ENCODE measurements at places on chromosomes 5 and 9. TPM values are rescaled to one million over a fixed set of nuclear protein-coding genes. Genes with fewer than 3 reads are reported as not detected.

GRCh38 chr9:118455259-118455658 lies 751.1 kb downstream of the TLR4 start:
- H3K4me1 ChIP-seq, result no peaks in the 10 kb centered on the region
- no peak overlapping the region for H3K27ac ChIP-seq
- no peak for DNase-seq
- H3K36me3 ChIP-seq, result no peaks in the 10 kb centered on the region
- H3K27me3 ChIP-seq, result no peaks in the 10 kb centered on the region
- no peak overlapping the region for H3K4me3 ChIP-seq

DNA sequence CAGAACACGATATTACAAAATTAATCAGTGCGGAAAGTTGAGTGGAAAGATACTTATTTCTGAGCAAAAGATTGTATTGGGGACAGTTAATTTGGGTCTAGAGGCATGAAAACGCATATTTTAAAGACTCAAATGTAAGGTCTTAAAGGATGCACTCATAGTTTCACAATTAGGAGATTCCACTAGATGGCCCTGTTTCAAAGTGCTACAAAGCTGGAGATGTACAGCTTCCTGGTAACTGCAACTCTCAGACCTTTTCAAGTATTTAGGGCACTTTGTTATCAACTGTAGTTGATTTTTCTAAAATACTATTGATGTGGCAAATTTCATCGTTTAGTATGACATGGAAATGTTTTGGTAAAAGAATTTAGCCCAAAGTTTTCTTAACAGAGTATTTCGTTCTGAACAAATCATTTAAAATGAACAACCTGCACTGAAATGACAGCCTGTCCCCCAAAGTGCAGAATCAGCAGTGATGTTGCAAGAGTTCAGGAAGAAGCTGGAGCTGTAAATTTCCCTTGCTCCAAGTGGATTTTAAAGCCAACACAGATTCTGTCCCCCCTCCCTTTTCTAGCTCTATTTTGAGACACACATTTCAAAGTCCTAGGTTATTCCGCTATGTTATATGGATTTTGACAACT lies 16.2 kb upstream of the NDUFB6 start:
- no peak overlapping the region for H3K27ac ChIP-seq
- DNase-seq, result peak; percentile 25
- H3K4me3 ChIP-seq, result no peak overlapping the region
- H3K4me1 ChIP-seq, result no peaks in the 10 kb centered on the region
- H3K27me3 ChIP-seq, result no peaks in the 10 kb centered on the region

- no peaks in the 10 kb centered on the region for H3K4me1 ChIP-seq
- H3K4me3 ChIP-seq, result no peak overlapping the region
- no peak overlapping the region for H3K27ac ChIP-seq
- no peaks in the 10 kb centered on the region for H3K36me3 ChIP-seq
Measured at GRCh38 chr5:81835814-81836367, 85.0 kb upstream of the SSBP2 start.

- H3K4me1 ChIP-seq, result no peaks in the 10 kb centered on the region
- H3K36me3 ChIP-seq, result no peaks in the 10 kb centered on the region
- H3K27me3 ChIP-seq, result no peaks in the 10 kb centered on the region
- DNase-seq, result no peak
Measured at GRCh38 chr5:41127967-41128690, 57.0 kb upstream of the MROH2B start.

DNA sequence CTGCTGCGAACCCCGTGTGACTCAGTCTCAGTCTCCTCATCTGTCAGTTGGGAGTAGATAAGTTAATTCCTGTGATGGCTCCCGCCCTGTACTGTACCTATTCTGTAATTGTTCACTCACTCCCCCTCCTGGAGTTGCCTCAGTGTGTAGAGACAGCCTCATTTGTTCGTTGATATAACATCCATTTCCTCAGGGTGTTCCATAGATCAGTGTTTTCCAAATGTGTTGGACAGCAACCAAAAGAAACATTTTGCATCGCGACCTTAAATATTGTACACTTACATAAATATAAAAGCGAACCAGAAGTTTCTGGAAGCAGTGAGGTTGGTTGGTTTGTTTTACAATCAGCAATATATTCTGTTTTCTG lies 698 bp downstream of the NFX1 start:
- H3K36me3 ChIP-seq, result peaks cover 13% of the 10 kb centered on the region
- H3K27ac ChIP-seq, result peak overlapping the region; percentile 98
- H3K27me3 ChIP-seq, result no peaks in the 10 kb centered on the region
- H3K4me1 ChIP-seq, result peaks cover 67% of the 10 kb centered on the region
- no peak for DNase-seq

GRCh38 chr5:128213340-128213739 lies 129.8 kb downstream of the SLC12A2 start:
- H3K4me1 ChIP-seq, result no peaks in the 10 kb centered on the region
- no peaks in the 10 kb centered on the region for H3K27me3 ChIP-seq
- no peaks in the 10 kb centered on the region for H3K36me3 ChIP-seq
- DNase-seq, result peak; percentile 33

- DNase-seq, result no peak
- no peaks in the 10 kb centered on the region for H3K36me3 ChIP-seq
- H3K4me3 ChIP-seq, result no peak overlapping the region
- no peak overlapping the region for H3K27ac ChIP-seq
- H3K27me3 ChIP-seq, result no peaks in the 10 kb centered on the region
Measured at GRCh38 chr5:180096616-180097015, 25.1 kb upstream of the RNF130 start.

DNA sequence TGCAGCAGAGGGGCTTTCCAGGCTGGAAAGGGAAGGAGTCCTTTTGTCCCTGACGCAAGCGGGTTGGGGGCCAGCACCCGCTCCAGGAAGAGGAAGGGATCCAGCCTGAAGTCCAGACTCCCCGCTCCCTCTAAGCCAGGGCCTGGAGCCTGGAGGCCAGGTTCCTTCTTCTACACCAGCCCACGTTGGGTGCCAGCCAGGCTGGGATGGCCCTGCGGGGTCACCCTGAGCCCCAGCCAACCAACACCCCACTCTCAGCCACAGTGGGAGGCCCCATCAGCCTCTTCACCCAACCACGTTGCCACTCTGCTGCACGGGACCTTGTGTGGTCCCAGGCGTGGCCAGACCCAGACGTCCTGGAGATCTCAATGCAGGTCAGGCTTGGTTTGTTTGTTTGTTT lies 970 bp upstream of the FUT7 start:
- H3K27me3 ChIP-seq, result no peaks in the 10 kb centered on the region
- peak overlapping the region; percentile 53 for H3K27ac ChIP-seq
- no peaks in the 10 kb centered on the region for H3K36me3 ChIP-seq
- no peak for DNase-seq

The CCDC180 gene
- polyA plus RNA-seq, result not detected

- H3K27ac ChIP-seq, result peak overlapping the region; percentile 96
- no peaks in the 10 kb centered on the region for H3K27me3 ChIP-seq
- H3K4me1 ChIP-seq, result peaks cover 88% of the 10 kb centered on the region
- DNase-seq, result no peak
- H3K4me3 ChIP-seq, result no peak overlapping the region
- H3K36me3 ChIP-seq, result peaks cover 10% of the 10 kb centered on the region
Measured at GRCh38 chr9:35660966-35661415, 2.9 kb downstream of the CCDC107 start.

DNA sequence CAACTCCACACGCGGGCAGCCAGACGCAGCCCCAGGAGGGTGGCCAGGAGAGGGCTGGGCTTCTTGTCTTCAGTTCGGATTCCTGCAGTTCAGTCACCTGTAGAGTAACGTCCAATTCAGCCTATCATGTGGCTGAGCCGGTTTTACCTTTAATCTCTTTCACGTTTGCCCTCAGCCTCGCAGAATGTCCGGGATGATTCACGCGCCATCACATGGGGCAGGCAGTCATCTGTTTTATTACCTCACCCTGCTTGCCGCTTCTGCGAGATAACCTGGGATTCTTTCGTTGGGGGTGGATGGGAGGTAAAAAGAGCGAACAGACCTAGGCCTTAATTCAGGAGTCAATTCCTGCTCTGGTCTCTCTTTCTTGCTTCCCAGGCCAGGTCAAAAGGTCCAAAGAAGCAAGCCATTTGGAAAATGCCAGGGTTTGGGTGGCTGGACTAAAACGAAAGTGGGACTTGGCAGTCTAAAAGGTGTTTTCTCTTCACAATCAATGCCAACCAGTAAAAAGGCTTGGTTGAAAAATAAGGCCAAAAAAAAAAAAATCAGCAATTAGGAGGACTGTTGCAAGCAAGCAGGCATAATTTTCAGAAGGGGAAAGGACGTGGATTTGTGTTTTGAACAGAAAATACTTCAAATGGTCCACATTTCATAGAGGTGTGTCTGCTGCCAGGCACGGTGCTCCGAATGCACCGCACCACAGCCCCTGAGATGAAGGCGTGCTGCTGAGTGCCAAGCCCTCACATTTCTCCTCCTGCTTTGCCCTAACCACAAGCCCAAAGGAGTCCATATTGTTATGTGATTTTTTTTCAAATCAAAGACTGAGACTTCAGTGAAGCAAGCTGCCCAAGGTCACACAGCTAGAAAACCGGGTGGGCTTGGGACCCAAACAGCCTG lies 2.8 kb upstream of the WWC1 start:
- H3K4me3 ChIP-seq, result no peak overlapping the region
- peaks cover 15% of the 10 kb centered on the region for H3K4me1 ChIP-seq
- DNase-seq, result no peak
- no peaks in the 10 kb centered on the region for H3K36me3 ChIP-seq
- no peak overlapping the region for H3K27ac ChIP-seq

The SOWAHA gene
- polyA plus RNA-seq, result 0.06 TPM

DNA sequence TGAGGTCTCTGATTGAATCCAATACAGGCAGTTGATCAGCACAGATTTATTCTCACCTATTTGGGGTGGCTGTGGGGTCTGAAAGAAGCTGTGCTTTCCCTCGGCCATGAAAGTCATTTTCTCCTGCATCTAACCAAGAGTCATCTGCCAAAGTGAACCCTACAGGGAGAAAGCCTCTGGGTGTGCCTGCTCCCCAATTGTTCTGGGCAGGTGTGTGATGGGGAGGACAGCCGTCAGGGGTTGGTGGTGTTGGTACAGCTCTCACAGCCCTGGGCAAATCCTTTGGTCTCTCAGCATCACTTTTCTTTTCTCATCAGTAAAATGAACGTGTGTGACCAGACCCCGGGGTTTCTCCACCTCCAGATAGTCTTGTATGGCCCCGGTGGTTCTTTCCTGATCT lies 2.5 kb downstream of the PHF2 start:
- DNase-seq, result no peak
- no peaks in the 10 kb centered on the region for H3K27me3 ChIP-seq
- no peak overlapping the region for H3K27ac ChIP-seq
- no peaks in the 10 kb centered on the region for H3K36me3 ChIP-seq
- no peak overlapping the region for H3K4me3 ChIP-seq

The NLN gene
- polyA plus RNA-seq, result 3.5 TPM

The MLANA gene
- not detected for polyA plus RNA-seq

The CDH6 gene
- not detected for polyA plus RNA-seq

- H3K27ac ChIP-seq, result no peak overlapping the region
- DNase-seq, result no peak
- no peaks in the 10 kb centered on the region for H3K36me3 ChIP-seq
- H3K4me3 ChIP-seq, result no peak overlapping the region
- no peaks in the 10 kb centered on the region for H3K4me1 ChIP-seq
- no peaks in the 10 kb centered on the region for H3K27me3 ChIP-seq
Measured at GRCh38 chr5:12675959-12676358, 771.7 kb upstream of the CTNND2 start.

DNA sequence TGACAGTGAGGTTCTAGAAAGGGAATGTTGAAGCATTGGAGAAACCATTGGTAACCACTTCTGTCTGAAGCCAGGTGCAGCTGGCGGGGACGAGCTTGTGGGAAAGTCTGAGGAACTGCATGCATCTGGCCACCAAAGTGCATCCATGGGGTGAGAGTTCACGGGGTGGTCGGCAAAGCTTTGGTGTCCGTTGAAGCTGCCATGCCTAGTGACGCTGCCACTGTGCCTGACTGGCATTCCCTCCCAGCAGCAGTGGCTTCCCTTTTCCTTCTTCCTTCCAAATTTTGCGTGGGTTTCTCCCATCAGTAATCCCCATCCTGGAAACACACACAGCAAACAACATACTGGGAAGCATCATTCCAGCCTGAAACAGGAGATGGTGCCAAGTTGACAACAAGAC lies 145.7 kb upstream of the ALDH1B1 start:
- H3K36me3 ChIP-seq, result no peaks in the 10 kb centered on the region
- DNase-seq, result no peak
- no peaks in the 10 kb centered on the region for H3K27me3 ChIP-seq
- H3K4me3 ChIP-seq, result no peak overlapping the region
- H3K4me1 ChIP-seq, result no peaks in the 10 kb centered on the region

- H3K4me1 ChIP-seq, result no peaks in the 10 kb centered on the region
- no peaks in the 10 kb centered on the region for H3K27me3 ChIP-seq
- no peak for DNase-seq
Measured at GRCh38 chr5:95241635-95242034, 43.3 kb downstream of the MCTP1 start.

GRCh38 chr5:58911270-58911669 lies 328.4 kb downstream of the RAB3C start:
- no peak overlapping the region for H3K27ac ChIP-seq
- no peaks in the 10 kb centered on the region for H3K36me3 ChIP-seq
- no peaks in the 10 kb centered on the region for H3K4me1 ChIP-seq
- no peak overlapping the region for H3K4me3 ChIP-seq

The ZNF366 gene
- polyA plus RNA-seq, result not detected

DNA sequence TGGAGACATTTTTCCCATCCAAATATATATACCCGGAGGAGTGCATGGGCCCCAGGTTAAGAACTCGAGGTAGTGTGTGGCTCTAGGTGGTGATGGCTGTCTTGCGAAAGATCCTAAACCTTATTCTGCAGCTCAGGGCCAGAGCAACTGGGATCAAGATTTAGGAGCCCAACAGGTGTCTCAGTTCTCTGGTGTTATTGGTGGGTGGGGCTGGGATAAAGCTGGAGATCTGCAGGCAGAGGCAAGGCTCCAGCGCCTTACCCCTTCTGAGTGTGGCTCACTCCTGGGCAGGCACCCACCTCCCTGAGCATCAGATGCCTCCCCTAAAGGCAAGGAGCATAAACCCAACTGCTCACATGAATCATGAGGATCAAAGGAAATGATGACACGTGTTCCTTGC lies 11.2 kb downstream of the UBE2QL1 start:
- no peak overlapping the region for H3K4me3 ChIP-seq
- H3K4me1 ChIP-seq, result no peaks in the 10 kb centered on the region
- no peak overlapping the region for H3K27ac ChIP-seq
- no peaks in the 10 kb centered on the region for H3K27me3 ChIP-seq
- no peaks in the 10 kb centered on the region for H3K36me3 ChIP-seq
- DNase-seq, result no peak

DNA sequence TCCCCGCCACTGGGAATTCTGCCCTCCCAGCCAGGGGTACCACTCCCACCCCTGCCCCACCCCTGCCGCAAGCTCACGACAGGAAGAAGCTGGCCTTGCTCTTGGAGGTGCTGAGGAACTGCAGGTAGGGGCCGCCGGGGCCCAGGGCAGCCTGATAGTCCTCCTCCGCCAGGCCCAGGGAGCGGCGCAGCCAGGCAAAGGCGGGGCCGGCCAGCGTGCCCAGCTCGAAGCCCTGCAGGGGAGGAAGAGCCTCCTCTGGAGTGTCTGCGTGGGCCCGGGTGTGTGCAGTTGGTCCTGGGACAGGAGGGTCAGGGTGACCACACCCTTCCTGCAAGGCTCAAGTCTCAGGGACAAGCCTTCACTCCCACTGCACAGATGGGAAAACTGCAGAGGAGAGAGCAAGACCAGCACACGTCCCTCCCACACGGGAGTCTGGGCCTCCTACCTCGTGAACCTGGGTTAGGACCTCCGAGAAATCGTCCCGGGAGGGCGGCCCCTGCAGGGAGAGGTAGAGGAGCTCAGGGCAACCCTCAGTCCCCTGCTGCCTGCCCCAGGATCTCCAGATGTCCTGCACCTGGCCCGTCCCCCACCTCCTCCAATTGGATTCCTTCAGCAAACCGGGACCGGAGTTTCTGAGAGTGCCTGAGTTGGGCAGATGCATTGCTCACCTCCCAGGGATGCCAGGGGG lies 2.4 kb downstream of the PIP5KL1 start:
- H3K27me3 ChIP-seq, result no peaks in the 10 kb centered on the region
- no peak for DNase-seq
- no peak overlapping the region for H3K4me3 ChIP-seq
- H3K4me1 ChIP-seq, result peaks cover 51% of the 10 kb centered on the region
